ENCODE measurements at places on chromosomes 3 and 15.

DNA sequence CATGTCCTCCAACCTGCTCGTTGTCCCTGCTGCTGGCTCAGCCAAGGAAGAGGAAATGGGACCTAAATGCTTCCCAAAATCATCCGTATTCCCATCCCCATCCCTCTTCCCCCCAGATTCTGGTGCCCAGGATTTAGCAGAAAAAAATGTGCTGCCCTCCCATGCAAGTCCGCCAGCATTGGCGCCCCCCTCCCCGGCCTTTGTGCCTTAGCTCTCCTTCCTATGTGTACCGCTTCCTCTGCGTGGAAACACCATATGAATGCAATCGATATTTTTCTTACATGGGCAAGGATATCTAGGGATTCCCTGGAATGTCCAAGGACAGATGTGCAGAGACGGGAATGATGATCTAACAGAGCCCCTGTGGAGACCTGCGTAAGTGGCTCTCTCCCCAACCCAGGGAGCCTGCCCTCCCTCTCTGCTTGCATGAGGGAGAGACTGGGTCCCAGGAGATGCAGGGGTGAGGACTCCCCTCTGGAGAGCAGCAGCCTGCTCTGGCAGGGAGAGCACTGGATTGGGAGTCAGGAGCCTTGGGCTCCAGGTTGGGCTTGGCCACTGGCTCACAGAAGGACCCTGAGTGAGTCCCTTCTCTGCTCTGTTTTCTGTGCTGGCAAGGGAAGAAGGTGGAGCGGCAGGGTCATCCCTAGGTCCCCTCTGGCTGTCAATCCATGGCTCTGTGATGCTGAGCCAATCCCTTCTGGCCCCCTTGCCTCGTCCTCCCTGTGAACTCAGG is 227.2 kb downstream of the XXYLT1 start:
- DNase-seq: no peak

GRCh38 chr15:77162872-77163633 is 92.1 kb upstream of the TSPAN3 start:
- no peak for DNase-seq

GRCh38 chr3:22089284-22089683 is 338.3 kb upstream of the ZNF385D start:
- DNase-seq: no peak

DNA sequence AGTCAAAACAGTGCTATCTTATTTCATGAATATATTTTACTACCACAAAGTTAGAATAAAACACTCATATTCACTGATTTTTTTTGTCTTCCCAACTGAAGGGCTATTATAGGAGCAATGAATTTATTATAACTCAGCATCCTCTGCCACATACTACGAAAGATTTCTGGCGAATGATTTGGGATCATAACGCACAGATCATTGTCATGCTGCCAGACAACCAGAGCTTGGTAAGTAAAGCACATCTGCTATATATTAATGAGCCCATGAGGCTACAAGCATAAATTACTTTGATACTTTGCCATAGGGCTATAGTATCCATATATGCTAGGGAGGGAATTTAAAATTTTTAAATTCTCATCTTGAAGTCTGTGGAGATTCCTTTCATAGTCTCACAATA is 95.9 kb downstream of the FEZF2 start:
- DNase-seq: no peak

GRCh38 chr3:40623567-40623966 is 98.8 kb downstream of the ZNF621 start:
- DNase-seq: no peak

GRCh38 chr3:140505213-140505612 is 172.7 kb upstream of the TRIM42 start:
- DNase-seq: no peak

- DNase-seq: no peak
Measured at GRCh38 chr3:114878114-114878839, 268.8 kb downstream of the ZBTB20 start.
